Uterus (tissue), 4 donors: ENCODE measurements at places on chromosomes 4 and X.

- DNase-seq = no peak
- no peaks in the 10 kb centered on the region for H3K4me1 ChIP-seq
- no peaks in the 10 kb centered on the region for H3K27me3 ChIP-seq
These were observed 11.2 kb upstream of the RNF175 start for GRCh38 chr4:153771046-153771445.

- no peak for DNase-seq
- H3K4me1 ChIP-seq = no peaks in the 10 kb centered on the region
- H3K4me3 ChIP-seq = no peak overlapping the region
- H3K27ac ChIP-seq = no peak overlapping the region
These were observed 15.8 kb upstream of the RAB33B start for GRCh38 chr4:139438141-139438540.

DNA sequence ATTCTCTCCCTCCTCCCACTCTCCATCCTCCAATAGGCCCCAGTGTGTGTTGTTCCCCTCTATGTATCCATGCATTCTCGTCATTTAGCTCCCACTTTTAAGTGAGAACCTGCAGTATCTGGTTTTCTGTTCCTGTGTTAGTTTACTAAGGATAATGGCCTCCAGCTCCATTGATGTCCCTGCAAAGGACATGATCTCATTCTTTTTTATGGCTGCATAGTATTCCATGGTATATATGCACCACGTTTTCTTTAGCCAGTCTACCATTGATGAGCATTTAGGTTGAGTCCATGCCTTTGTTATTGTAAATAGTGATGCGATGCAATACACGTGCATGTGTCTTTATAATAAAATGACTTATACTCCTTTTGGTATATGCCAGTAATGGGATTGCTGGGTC lies 100.3 kb upstream of the USP9X start:
- DNase-seq = no peak
- H3K36me3 ChIP-seq = no peaks in the 10 kb centered on the region
- no peaks in the 10 kb centered on the region for H3K27me3 ChIP-seq
- H3K27ac ChIP-seq = no peak overlapping the region

DNA sequence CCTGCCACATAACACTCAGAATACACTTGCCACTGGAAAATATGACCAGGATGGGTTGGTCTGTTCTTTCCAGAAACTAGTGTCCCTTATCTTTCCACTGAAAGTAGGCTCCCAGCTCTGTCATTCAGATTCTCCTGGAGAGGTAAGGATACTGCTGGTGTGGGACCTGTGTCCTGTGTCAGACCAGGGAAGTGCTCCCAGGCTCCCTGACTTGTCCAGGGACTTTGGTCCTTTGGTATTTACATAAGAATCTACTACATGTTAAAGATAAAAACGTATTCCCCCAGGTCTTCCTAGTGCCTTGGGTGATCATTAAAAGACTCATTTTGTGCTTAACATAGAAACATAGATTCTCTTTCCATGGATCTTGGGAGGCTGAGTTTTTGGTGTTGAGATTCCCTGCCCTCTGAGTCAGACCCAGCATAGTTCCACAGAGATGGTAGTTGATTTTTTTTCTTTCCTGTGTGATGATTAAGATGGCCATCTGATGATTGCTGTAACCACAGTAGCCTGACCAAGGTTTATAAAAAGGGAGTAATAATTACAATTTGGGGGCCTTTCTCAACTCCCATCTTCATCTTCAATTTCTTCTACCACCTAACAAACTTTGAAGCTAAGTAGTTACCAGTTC lies 159.8 kb upstream of the JADE1 start:
- H3K4me3 ChIP-seq = no peak overlapping the region
- H3K27ac ChIP-seq = no peak overlapping the region
- peaks cover 4% of the 10 kb centered on the region for H3K4me1 ChIP-seq
- DNase-seq = no peak
- H3K27me3 ChIP-seq = no peaks in the 10 kb centered on the region

GRCh38 chr4:22071749-22072148 lies 123.2 kb upstream of the KCNIP4 start:
- no peaks in the 10 kb centered on the region for H3K27me3 ChIP-seq
- H3K27ac ChIP-seq = no peak overlapping the region
- DNase-seq = no peak
- no peaks in the 10 kb centered on the region for H3K36me3 ChIP-seq

GRCh38 chrX:154476821-154477220 lies 2.3 kb downstream of the LAGE3 start:
- no peak overlapping the region for H3K27ac ChIP-seq
- H3K36me3 ChIP-seq = no peaks in the 10 kb centered on the region
- H3K4me3 ChIP-seq = no peak overlapping the region
- DNase-seq = no peak
- H3K27me3 ChIP-seq = no peaks in the 10 kb centered on the region

GRCh38 chrX:114152801-114153200 lies 431.1 kb upstream of the HTR2C start:
- no peak overlapping the region for H3K27ac ChIP-seq
- no peaks in the 10 kb centered on the region for H3K27me3 ChIP-seq
- H3K4me3 ChIP-seq = no peak overlapping the region
- H3K4me1 ChIP-seq = no peaks in the 10 kb centered on the region
- no peaks in the 10 kb centered on the region for H3K36me3 ChIP-seq

GRCh38 chr4:109752525-109752924 lies 22.7 kb upstream of the PLA2G12A start:
- no peaks in the 10 kb centered on the region for H3K36me3 ChIP-seq
- H3K4me1 ChIP-seq = no peaks in the 10 kb centered on the region
- DNase-seq = no peak
- no peak overlapping the region for H3K4me3 ChIP-seq

DNA sequence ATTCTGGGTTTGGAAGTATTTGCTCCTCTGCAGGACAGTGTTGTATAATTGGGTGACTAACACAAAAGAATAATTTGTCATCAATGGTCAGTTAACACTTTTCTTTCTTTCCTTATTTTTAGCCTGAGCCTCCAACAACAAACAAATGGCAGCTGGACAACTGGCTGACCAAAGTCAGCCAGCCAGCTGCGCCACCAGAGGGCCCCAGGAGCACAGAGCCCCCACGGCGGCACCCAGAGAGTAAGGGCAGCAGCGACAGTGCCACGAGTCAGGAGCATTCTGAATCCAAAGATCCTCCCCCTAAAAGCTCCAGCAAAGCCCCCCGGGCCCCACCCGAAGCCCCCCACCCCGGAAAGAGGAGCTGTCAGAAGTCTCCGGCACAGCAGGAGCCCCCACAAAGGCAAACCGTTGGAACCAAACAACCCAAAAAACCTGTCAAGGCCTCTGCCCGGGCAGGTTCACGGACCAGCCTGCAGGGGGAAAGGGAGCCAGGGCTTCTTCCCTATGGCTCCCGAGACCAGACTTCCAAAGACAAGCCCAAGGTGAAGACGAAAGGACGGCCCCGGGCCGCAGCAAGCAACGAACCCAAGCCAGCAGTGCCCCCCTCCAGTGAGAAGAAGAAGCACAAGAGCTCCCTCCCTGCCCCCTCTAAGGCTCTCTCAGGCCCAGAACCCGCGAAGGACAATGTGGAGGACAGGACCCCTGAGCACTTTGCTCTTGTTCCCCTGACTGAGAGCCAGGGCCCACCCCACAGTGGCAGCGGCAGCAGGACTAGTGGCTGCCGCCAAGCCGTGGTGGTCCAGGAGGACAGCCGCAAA lies 106.0 kb downstream of the KLHL8 start:
- no peak overlapping the region for H3K4me3 ChIP-seq
- no peak for DNase-seq
- H3K27ac ChIP-seq = no peak overlapping the region
- H3K27me3 ChIP-seq = no peaks in the 10 kb centered on the region
- H3K4me1 ChIP-seq = no peaks in the 10 kb centered on the region
- no peaks in the 10 kb centered on the region for H3K36me3 ChIP-seq
